GM12891 (cell line): ENCODE measurements at places on chromosomes 5 and 9.

DNA sequence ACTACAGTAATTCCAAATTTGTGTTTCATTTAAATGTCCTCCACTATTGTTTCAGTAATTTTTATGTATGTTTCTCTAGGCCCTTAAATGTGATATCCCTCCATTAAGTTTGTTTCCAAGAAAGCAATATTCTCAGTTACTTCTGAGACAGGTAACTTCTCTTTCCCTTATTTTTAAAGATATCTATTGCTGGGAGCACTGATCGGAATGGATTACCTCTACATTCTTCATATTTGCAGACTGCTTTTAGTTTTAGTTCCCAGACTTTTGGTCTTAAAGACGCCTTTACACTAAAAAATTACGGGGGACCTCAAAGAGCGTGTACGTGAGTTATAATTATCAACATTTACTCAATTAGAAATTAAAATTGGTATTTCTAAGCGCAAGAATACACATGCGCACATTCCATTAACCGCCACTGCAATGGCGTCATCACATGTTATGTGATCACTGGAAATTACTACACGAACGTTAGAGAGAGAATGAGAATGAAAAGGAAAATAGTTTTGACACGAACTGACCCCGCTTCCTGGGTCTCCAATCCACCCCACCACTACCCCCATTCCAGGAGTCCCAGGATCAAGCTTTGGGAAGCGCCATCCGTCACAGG lies 519 bp upstream of the RAD50 start:
- no peak for DNase-seq

DNA sequence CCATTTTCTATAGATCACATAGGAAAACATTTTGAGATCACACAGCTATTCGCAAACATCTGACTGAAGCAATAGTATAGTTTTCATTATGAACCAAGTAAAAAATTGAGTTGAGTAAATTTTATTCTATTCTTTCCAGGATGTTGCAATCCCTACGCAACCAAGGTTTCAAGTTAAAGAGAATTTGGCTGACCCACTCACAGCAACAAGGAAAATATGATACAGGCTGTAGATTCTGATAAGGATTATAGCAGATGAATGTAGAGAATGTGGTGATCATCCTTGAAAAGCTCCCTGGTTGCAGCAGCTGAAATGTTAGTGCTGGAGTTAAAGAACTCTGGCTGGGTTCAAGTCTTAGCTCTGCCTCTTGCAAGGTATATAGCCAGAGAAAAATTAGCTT lies 4.7 kb downstream of the ABCA1 start:
- no peak for DNase-seq

DNA sequence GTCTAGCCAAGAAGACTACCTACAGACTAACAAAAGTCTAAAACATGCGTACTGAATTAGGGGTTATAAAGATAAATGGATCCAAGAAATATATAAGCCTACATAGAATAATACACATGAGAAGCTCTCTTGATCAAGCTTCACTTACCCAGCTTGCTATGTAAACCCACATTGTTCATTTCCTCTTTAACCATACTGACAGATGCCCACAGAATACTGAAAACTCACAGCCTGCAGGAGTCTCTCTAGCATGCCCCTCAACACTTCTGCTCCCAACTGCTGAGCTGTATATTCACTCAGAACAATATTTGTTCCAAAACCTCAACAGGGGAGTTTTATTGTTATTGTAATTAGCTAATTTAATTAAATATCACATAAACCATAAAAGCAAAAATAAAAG lies 52.4 kb downstream of the RFX3 start:
- DNase-seq = no peak

DNA sequence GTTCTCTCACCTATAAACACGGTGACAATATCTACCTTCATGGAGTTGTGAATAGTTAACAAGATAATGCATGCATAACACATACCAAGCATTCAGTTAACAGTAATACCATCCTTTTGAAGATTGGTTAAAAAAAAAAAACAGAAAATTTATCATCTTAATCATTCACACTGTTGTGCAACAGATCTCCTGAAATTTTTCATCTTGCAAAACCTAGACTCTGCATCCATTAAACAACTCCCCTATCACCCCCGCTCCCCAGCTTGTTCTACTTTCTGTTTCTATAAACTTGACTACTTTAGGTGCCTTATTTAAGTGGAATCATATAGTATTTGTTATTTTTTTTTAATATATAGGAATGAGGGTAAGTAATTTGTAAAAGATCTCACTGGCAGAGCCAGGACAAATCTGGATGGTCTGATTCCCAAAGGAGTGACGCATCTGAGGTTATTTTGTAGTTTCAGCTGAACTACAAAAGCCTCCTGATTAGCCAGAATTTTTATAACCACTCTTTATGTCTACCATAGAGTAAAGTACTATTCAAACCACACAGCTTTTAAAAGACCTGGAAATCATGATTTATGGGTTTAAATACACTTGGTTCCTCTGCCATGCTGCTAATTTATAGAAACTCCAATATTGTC lies 93.0 kb downstream of the FANCC start:
- DNase-seq = no peak

DNA sequence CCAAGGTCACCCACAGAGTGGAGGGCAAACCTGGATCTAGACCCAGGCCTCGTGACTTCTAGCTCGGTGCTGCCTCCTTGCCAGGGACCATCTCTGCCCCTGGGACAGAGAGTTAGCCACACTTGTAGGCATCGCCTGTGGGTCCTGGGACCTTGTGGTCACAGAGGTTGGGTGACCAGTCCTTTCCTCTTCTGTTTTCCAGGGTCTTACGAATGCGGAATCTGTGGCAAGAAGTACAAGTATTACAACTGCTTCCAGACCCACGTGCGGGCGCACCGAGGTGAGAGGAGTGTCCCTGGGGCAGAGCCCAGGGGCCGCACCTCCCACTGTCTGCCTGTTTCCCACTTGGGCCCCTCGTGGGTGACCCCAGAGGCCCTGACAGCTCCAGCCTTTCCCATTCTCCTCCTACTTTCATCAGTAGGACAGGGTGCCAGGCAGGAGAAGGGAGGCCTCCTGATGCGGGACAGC lies 76.3 kb downstream of the AMBP start:
- no peak for DNase-seq

GRCh38 chr5:124330595-124331220 lies 415.7 kb downstream of the ZNF608 start:
- DNase-seq = no peak

- DNase-seq = no peak
Measured at GRCh38 chr9:131253891-131254491, 22.3 kb downstream of the FAM78A start.

- no peak for DNase-seq
Measured at GRCh38 chr5:121702682-121703081, 149.0 kb upstream of the FTMT start.

DNA sequence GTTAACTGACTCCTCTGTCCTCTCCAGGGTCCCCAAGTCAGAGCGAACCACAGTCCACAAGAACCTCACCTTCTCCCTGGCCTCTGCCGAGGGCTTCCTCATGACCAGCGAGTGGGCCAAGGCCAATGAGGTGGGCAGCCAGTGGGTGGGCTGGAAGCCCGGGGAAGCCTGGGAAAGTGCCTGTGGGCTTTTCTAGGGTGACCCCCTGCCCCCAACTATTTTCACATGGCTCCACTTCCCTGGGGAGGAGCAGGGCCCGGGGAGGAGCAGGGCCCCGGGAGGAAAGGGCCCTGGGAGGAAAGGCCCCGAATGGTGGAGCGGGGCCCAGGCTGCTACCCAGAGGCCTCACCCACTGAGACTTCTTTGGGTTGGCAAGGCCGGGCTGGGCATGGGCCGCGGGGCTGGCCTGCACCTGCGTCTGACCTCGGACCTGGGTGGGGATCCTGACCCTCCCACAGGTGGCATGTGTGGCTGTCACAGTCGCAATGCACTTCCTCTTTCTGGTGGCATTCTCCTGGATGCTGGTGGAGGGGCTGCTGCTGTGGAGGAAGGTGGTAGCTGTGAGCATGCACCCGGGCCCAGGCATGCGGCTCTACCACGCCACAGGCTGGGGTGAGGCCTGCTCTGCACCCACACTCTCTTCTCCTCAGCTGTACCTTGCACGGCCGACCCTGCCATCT lies 17.9 kb downstream of the ADGRD2 start:
- DNase-seq = no peak

DNA sequence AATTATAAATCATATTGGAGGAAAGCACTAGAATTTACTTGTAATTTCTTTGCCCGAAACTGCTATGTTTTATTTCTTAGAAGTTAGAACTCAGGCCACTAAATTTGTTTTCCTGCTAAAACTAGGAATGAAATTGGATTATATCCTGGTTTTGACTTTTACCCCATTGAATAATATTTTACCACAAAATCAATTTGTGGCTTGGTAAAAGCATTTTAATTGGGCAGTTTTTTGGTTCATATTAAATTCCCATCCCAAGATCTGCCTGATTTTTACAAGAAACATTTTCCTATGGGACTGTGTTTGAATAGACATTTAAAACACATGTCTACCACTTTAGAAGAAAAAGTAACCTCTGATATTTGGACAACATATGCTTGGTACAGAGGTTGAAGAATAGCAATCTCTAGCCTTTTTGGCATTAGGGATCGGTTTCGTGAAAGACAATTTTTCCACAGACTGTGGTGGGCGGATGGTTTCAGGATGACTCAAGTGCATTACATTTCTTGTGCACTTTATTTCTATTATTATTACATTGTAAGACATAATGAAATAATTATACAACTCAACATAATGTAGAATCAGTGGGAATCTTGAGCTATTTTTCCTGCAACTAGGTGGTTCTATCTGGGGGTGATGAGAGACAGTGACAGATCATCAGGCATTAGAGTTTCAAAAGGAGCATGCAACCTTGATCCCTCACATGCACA lies 565.6 kb downstream of the PRR16 start:
- no peak for DNase-seq

DNA sequence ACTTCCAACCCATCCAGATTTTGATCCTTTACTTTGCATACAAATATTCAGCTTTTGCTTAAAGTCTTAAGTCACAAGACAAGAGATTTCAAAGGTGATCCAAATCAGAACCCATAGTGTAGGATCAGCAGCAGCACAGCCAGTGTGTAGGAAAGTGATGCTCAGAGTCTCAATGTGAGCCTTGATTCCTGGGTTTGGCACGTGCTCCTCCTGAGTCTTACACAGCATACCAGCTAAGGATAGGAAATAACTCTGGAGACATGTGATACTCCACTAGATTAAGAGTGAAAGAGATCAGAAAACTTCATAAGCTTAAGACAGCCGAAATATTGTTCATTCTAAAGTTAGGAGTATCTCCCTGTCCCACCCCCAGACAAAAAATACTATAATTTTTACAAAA lies 344.9 kb downstream of the SEMA5A start:
- DNase-seq = no peak

DNA sequence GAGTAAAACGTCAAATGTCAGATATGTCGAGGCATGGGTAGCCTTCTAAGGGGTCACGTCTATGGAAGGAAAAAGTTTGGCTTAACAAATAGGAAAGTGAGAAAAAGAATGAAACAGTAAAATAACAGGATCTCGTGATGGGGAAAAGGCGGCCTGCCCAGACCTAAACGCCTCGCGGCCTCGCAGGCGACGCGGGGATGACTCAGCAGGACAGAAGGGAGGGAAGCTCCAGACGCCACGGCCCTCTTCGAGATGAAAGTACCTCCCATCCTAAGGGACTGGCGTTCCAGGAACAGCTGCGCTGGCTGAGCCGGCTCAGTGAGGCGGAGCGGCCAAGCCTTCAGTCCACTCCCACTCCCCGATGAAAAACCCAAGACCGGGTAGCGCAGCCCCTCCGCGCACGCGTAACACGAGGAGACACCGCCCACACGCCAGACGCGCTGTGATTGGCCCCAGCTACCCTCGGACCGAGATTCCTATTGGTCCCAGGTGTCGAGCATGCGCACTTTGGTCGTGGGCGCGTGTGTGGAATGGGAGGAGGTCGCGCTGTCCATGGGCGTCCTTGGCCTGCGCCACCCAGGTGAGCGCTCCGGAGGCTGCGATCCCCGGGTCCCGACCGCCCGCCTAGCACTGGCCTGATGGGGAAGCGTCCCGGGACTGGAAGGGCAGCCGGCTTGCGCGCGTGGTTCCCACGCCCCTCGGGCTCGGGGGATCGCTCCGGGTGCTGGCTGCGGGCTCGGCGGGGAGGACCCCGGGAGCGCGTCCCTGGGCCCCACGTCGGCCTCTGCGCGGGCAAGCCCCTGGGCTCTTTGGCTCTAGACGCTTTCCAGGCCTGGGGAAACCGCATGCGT lies 588.5 kb downstream of the MTRR start:
- DNase-seq = no peak
